ENCODE measurements at places on chromosomes 6 and 20. TPM values are rescaled to one million over a fixed set of nuclear protein-coding genes. Genes with fewer than 3 reads are reported as not detected.

TAF4 gene
- total RNA-seq = 14.1 TPM

KAT14 gene
- 2.6 TPM for total RNA-seq

DNA sequence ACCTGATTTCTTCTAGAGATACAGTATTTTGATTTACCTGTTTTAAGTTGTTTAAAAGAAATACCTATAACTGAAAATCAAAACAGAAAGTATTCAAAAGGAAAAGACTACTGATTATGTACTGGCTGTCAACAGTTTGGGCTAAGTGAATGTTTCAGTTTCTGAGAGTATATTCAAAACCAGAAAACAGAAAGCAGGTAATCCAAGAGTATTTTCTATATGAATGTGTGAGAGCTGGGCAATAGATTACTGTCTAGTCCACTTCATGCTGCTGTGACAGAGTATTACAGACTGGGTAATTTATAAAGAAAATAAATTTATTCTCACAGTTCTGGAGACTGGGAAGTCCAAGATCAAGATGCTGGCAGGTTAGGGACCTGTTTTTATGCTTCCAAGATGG lies 261.0 kb downstream of the ARHGAP18 start:
- no peak for DNase-seq

DNA sequence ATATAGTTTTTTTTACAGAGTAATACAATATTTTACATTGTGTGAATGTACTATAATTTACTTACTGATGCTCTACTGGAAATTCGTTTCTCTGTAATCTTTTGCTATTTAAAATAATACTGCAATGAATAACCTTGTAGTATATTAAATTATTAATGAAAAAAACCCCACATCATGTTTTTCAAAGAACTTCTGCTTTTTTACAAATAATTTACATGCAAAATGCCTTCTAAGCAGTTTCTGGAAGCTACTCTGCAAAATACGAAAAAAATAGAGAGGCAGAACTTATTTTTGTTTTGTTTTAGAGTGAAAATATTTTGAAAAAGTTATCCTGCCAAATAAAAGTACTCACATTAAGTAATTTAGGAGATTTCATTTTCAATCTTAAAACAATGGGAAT lies 165.8 kb upstream of the SIM1 start:
- no peak for DNase-seq

DNA sequence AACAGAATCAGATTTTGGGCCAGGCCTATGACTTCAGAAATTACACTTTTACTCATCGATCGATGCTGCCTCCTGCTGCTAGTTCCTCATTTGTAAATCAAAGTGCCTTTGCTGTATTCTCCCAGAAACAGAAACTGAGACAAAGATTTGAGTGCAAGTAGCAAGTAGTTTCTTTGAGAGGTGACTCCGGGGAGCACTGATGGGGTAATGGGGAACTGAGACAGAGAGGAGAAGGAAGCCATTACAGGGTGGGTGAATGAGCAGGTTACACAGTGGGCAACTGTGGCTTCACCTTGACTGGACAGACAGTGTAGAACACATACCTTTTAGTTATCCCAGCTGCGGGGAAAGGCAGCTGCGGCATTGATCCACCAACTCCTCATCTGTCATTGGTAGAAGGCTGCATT lies 9.7 kb upstream of the CD40 start:
- no peak for DNase-seq

GRCh38 chr6:29705389-29706231 lies 17.6 kb upstream of the HLA-F start:
- DNase-seq = peak; percentile 77

DNA sequence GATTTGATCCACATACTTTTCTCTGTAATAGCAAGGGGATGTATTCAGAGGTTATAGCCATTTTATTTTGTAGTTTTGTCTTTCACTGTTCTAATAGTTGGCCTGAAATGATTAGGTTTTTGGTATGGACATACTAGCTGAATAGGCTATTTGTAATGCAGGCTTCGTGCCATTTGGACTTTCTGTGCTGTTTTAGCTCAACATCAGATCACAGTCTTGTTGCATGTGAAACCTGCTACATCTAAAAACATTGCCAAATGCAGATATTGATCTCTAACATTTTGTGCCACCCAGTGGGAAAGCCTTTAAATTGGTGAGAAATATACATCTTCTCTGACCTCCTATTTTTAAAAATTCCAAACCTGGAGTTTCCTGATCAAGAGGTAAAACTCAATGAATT lies 157.5 kb upstream of the SCGN start:
- DNase-seq = no peak

- no peak for DNase-seq
Measured at GRCh38 chr6:33843131-33844121, 39.6 kb upstream of the MLN start.

Measured in HT-29 (cell line).